ENCODE measurements at places on chromosomes 4 and X.

- DNase-seq: no peak
These were observed 229.5 kb downstream of the STK32B start for GRCh38 chr4:5280828-5281227.

DNA sequence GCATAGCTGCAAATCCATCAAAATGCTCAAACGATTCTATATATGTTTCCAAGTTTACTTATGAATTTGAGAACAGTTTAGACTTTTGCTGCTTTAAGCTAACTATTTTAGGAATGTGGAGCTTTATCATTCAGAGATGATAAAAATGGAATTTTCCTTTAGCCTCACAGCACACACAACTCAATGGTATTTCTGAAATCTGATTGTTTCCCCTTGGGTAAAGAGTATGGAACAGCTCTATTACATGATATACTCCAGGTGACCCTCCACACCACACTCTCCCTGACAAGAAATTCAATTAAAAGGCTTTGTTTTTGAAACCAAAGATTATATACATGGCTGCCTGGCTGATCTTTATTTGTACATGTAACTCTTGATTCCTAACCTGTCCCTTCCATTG, 120.0 kb downstream of the LUZP4 start:
- DNase-seq: no peak

- peak; percentile 62 for DNase-seq
These were observed 16.7 kb upstream of the RBM41 start for GRCh38 chrX:107135049-107135964.

- DNase-seq: no peak
These were observed 290.7 kb downstream of the TRIML1 start for GRCh38 chr4:188429965-188430364.

DNA sequence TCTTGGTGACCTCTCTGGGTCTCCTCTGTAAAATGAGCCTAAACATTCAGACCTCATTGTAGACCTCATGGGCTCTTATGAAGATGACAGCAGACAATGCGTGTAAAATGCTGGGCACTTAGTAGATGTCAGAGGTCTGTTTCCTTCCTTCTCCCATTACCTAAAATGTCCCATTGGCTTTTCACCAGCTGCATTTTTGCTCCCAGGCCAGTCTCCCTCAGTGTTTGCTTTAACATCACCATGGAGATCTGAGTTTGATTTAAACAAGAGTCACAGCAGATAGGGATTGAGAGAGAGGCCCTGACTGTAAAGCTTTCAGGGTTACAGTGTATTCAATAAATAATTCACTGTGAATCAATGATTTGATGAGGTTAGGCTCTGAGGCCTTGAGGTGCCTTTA, 24.3 kb downstream of the PSAPL1 start:
- DNase-seq: no peak

GRCh38 chrX:32530802-32531403, 680.4 kb downstream of the DMD start:
- DNase-seq: no peak

DNA sequence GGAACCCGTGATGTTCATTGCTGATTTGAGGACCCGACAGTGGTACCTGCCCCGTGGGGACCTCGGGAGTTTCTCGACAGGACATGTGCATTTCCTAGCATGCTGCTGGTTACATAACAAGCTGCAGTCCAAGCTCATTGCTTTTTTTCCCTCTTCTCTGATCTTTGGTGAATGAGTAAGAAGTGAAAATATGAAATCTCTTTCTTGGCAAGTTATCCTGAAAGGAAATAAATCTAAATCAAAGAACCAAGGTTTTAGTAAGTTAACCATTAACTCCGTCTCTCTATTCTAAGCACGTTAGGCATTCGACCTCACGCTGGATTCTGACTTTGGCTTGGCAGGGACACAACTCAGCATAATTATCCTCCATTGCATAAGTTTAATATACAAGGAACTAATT, 86.6 kb downstream of the STK32B start:
- DNase-seq: no peak

DNA sequence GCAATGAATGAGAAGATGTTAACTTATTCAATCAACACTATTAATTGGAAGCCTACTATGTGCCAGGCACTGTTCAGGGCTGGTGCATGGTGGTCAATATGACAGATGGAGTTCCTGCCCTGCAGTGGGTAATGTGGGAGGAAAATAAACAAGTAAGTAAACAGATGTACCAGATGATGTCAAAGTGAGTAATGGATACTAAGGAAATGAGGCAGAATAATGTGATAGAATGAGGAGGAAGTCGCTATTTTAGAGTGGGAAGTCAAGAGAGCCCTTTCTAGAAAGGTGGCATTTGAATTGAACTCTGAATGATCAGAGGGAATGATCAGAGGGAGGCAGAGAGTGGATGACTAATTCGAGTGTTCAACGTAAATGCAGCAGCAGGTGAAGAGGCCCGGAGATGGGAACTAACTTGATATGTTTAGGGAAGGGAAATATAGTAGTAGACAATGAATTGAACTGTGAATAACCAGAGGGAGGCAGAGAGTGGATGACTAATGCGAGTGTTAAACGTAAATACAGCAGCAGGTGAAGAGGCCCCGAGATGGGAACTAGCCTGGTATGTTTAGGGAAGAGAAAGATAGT, 48.3 kb downstream of the HMGB3 start:
- DNase-seq: no peak

- DNase-seq: no peak
These were observed 256.9 kb upstream of the TEX13A start for GRCh38 chrX:105477351-105477750.

GRCh38 chrX:74132280-74132679, 171.7 kb upstream of the ZCCHC13 start:
- no peak for DNase-seq

GRCh38 chrX:79443121-79443520, 76.0 kb upstream of the ITM2A start:
- DNase-seq: no peak

GRCh38 chrX:10952619-10953018, 158.5 kb upstream of the HCCS start:
- no peak for DNase-seq

DNA sequence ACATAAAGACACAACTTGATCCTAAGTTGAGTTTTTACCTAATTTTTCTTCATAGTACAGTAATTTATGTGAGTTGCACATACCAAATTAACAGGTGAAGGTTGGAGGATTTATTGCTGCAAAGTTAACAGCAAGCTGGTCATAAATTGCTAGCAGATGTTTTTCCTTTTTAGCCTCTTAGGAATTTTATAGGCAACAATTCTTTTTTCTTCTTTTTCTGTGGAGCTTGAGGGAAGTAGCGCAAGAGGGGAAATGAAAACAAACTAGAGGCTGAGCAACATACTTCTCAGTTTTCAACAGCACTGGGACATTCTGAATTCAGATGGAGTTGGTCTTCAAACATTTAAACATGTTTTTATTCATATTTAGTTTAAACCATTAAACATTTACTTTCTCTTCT, 63.7 kb upstream of the TLR2 start:
- no peak for DNase-seq
